Activated naive CD4-positive, alpha-beta T cell treated with anti-CD3 and anti-CD28 coated beads, Interleukin-2, amount 50 U/mL, for 72 hours (primary cell): ENCODE measurements at places on chromosomes 5 and 9.

- no peak for DNase-seq
Measured at GRCh38 chr9:136537896-136538598, 7.8 kb downstream of the NOTCH1 start.

- peak; percentile 39 for DNase-seq
Measured at GRCh38 chr5:148998174-148998797, 64.6 kb downstream of the SH3TC2 start.

DNA sequence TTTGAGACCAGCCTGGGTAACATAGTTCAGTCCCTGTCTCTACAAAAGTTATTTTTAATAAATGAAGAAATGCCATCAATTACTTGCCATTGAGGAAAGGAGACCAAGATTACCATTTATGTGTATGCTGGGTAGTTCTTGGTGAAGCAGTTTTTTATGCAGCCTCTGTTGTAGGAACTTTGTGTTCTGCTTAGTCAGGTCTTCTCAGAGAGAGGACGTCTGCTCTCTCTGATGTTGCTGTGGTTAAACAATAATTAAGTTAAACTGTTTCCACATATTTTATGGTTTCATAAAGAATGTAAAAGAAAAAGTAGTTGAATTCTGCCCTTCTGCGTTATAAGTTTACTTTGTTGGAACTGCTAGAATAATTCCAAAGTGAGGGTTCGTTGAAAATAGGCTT is 210.5 kb downstream of the KDM4C start:
- no peak for DNase-seq

GRCh38 chr5:83857341-83857740 is 136.7 kb upstream of the HAPLN1 start:
- DNase-seq, result no peak

DNA sequence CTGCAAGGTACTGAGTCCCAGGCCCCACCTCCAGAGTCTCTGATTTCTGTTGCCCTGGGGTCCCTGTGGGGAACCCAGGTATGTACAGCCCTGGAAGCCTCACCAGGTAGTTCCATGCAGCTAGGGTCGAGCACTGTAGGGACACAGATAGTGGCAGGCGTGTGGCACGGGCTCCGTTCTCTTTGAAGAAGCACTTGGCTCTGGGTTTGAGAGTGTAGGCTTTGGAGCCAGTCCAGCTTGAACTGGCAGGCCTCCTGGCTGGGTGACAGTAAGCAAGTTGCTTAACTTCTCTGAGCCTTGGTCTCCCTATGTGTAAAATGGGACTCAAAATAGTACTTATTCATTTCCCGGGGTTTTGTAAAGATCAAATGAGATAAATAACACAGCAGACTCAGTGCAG is 5.6 kb downstream of the OLFM1 start:
- DNase-seq, result no peak
